ENCODE measurements at places on chromosomes 5 and 9. TPM values are rescaled to one million over a fixed set of nuclear protein-coding genes. Genes with fewer than 3 reads are reported as not detected.

DNA sequence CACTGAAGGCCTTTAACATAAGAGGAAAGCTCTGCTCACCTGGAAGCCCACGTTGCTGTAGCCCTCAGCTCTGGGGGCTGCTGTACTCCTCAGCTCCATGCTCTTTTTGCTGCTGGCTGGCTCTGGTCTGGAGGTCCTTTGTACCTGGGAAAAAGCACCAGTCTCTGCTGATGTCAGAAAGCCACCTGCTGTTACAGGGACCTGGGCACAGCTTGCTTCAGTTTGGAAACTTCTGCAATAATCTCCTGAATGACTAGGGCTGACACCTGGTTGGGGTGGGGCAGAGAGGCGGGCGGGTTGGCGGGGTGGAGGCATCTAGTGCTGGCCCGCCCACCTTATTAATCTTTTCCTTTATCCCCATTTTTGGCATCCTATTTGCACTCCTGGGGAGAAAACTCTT, at the start of gene SLC28A3:
SLC28A3 (minus strand) TSS at position 224 of the 400 bp plus-strand sequence; CDS start at position 99, 125 bp downstream.
- H3K4me1 ChIP-seq = peaks cover 12% of the 10 kb centered on the region
- H3K4me3 ChIP-seq = no peak within 1 kb of the TSS
- peak within 1 kb of the TSS; percentile 47 for H3K27ac ChIP-seq
- no peak for DNase-seq

- H3K4me3 ChIP-seq = no peak overlapping the region
- no peak for DNase-seq
- no peak overlapping the region for H3K27ac ChIP-seq
These were observed 22.4 kb upstream of the LTC4S start for GRCh38 chr5:179771311-179771895.

- DNase-seq = no peak
- H3K4me1 ChIP-seq = no peaks in the 10 kb centered on the region
- H3K4me3 ChIP-seq = no peak overlapping the region
These were observed 57.2 kb upstream of the PRDM9 start for GRCh38 chr5:23450187-23450586.

- no peaks in the 10 kb centered on the region for H3K36me3 ChIP-seq
- no peak overlapping the region for H3K27ac ChIP-seq
- H3K4me1 ChIP-seq = no peaks in the 10 kb centered on the region
- no peak overlapping the region for H3K4me3 ChIP-seq
These were observed 103.7 kb downstream of the ATPSCKMT start for GRCh38 chr5:10145923-10146401.

FAM53C gene
- polyA plus RNA-seq = 25.5 TPM

GRCh38 chr9:37295178-37295577, 127.3 kb upstream of the GRHPR start:
- H3K4me1 ChIP-seq = peaks cover 30% of the 10 kb centered on the region
- no peaks in the 10 kb centered on the region for H3K36me3 ChIP-seq
- DNase-seq = no peak
- H3K27me3 ChIP-seq = no peaks in the 10 kb centered on the region
- no peak overlapping the region for H3K27ac ChIP-seq

- no peak overlapping the region for H3K27ac ChIP-seq
- no peak overlapping the region for H3K4me3 ChIP-seq
- DNase-seq = no peak
These were observed 244.5 kb upstream of the C9orf72 start for GRCh38 chr9:27817747-27818146.

DNA sequence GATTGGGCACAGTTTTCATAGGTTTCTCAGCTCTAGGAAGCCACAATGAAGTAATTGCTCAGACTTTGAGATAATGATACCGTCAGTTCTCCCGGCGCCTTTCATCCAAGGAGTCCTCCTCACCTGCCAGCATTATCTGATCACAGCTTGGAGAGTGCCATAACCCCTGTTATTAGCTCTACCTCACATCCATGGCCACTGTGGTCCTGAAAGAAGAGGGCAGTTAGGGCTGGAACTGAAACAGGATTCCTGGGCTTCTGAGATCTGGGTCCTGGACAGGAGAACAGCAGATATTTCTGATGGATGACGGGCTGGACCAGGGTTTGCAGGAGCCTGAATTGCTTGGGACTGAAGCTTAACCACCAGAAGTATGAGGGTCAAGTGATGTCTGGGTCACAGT, 13.5 kb downstream of the RGS3 start:
- no peaks in the 10 kb centered on the region for H3K36me3 ChIP-seq
- H3K27ac ChIP-seq = no peak overlapping the region
- no peak overlapping the region for H3K4me3 ChIP-seq
- H3K27me3 ChIP-seq = peaks cover 14% of the 10 kb centered on the region

PCDHA9 gene
- 0.01 TPM for polyA plus RNA-seq

DNA sequence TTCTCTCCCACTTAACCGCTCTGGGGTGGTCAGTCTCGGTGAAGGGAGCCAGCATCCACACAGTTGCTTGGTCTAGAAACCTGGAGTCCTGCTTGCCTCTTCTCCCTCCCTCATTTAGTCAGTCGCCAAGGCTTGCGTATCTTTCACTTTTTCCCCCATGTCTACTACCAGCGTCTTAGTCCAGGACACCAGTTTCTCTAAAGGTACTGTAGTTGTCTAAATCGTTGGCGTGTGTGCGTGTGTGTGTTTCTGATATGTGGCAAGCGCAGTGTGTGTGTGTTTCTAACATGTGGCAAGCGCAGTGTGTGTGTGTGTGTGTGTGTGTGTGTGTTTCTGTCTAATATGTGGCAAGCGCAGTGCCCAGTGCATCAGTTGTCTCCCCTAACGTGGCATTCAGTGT, 641 bp downstream of the ATP6V1G1 start:
- H3K27ac ChIP-seq = peak overlapping the region; percentile 98
- DNase-seq = no peak
- H3K27me3 ChIP-seq = no peaks in the 10 kb centered on the region
- H3K4me1 ChIP-seq = peaks cover 41% of the 10 kb centered on the region

PDLIM4 gene
- 79.3 TPM for polyA plus RNA-seq

DNA sequence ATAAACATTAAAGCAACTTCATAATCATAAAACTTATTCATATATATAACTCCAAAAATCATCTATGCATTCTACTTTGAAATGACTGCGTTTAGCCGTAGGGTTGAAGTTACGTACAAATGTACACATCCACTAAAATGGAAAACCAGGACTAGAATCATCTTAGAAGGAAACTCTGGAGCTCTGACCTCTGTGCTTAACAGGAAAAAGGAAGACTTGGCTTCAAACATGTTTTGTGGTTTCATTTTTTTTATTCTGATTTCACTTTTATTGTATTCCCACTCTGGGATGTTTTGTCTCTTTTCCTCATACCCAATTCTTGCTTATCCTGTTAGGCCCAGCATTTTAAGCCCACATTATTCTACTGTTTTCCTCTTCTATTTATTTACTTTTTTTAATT, 44.9 kb downstream of the GRAMD2B start:
- H3K27ac ChIP-seq = no peak overlapping the region
- no peaks in the 10 kb centered on the region for H3K27me3 ChIP-seq
- no peak overlapping the region for H3K4me3 ChIP-seq

- peaks cover 24% of the 10 kb centered on the region for H3K36me3 ChIP-seq
- no peak overlapping the region for H3K4me3 ChIP-seq
- no peaks in the 10 kb centered on the region for H3K27me3 ChIP-seq
- H3K27ac ChIP-seq = peak overlapping the region; percentile 56
- no peak for DNase-seq
These were observed 16.9 kb downstream of the HMGXB3 start for GRCh38 chr5:150017226-150018005.

DNA sequence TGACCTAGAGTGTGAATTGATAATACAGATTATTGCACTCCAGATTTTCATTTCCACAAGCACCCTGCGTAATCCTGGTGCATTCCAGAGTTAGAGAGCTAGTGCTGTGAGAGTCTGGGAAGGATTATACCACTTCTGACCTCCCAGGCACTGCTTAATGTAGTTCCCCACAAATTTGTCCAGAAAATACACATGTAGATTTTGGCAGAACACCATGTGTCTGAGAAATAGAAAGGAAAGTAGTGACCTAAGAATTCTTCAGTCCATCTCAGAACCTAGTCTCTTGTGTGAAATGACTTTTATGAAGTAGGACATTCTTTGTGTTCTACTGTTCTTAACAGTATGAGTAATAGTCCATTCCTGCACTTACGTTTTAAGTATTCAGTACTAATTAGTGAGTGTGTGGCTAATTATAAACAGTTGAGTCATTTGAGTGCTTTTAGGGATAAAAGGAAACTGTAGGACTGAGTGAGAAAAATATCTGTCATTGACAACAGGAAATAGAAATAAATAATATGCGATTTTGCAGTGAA, 27.8 kb upstream of the PTPDC1 start:
- H3K4me1 ChIP-seq = peaks cover 5% of the 10 kb centered on the region
- no peak overlapping the region for H3K27ac ChIP-seq
- DNase-seq = no peak
- no peak overlapping the region for H3K4me3 ChIP-seq
- H3K36me3 ChIP-seq = no peaks in the 10 kb centered on the region
- H3K27me3 ChIP-seq = no peaks in the 10 kb centered on the region

- H3K4me3 ChIP-seq = no peak overlapping the region
- DNase-seq = no peak
- no peaks in the 10 kb centered on the region for H3K36me3 ChIP-seq
- no peaks in the 10 kb centered on the region for H3K27me3 ChIP-seq
These were observed 88.0 kb downstream of the ZNF354C start for GRCh38 chr5:179147991-179148702.

RANBP17 gene
- 0.82 TPM for polyA plus RNA-seq

- H3K4me3 ChIP-seq = no peak overlapping the region
- no peaks in the 10 kb centered on the region for H3K4me1 ChIP-seq
- H3K27ac ChIP-seq = no peak overlapping the region
- H3K36me3 ChIP-seq = no peaks in the 10 kb centered on the region
- DNase-seq = no peak
- no peaks in the 10 kb centered on the region for H3K27me3 ChIP-seq
These were observed 127.6 kb upstream of the SLC1A3 start for GRCh38 chr5:36478646-36479317.

CDH9 gene
- polyA plus RNA-seq = not detected

DNA sequence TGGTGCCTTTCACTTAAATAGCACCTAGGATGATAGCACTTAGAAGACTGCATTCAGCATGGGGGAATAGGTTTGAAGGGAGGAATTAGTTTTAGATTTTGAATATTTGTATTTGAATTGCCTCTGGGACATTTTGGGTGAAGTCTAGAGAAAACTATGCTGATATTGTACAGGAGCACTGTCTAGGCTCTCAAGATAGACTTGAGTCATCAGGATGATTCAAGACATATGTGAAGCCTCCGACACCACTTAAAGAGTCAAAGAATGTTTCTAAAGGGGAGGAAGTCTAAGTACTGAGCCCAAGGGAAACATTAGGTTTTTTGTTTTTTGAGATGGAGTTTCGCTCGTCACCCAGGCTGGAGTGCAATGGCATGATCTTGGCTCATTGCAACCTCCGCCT, 63.9 kb upstream of the CCDC180 start:
- H3K4me1 ChIP-seq = no peaks in the 10 kb centered on the region
- DNase-seq = no peak
- H3K27ac ChIP-seq = no peak overlapping the region
- no peaks in the 10 kb centered on the region for H3K27me3 ChIP-seq
- no peak overlapping the region for H3K4me3 ChIP-seq

DNA sequence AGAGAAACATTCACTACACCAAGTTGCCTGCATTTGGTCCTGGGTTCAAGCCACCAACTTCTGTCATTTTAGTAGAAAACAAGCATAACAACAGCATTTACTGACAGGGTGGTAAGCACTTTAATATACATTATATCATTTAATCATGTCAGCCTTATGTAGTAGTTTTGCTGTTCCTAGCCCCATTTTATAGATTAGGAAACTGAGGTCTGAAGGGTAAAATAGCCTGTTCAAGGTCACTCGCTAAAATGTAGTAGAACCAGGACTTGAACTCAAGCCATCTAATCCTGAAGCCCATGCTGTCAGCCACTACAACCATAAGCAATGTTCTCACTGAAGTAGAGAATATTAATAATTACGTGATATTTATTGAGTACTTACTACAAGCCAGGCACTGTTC, 59.7 kb upstream of the TRIM32 start:
- H3K4me3 ChIP-seq = no peak overlapping the region
- H3K27ac ChIP-seq = no peak overlapping the region
- no peaks in the 10 kb centered on the region for H3K4me1 ChIP-seq
- H3K27me3 ChIP-seq = no peaks in the 10 kb centered on the region
- no peak for DNase-seq

PDE8B gene
- not detected for polyA plus RNA-seq

DNA sequence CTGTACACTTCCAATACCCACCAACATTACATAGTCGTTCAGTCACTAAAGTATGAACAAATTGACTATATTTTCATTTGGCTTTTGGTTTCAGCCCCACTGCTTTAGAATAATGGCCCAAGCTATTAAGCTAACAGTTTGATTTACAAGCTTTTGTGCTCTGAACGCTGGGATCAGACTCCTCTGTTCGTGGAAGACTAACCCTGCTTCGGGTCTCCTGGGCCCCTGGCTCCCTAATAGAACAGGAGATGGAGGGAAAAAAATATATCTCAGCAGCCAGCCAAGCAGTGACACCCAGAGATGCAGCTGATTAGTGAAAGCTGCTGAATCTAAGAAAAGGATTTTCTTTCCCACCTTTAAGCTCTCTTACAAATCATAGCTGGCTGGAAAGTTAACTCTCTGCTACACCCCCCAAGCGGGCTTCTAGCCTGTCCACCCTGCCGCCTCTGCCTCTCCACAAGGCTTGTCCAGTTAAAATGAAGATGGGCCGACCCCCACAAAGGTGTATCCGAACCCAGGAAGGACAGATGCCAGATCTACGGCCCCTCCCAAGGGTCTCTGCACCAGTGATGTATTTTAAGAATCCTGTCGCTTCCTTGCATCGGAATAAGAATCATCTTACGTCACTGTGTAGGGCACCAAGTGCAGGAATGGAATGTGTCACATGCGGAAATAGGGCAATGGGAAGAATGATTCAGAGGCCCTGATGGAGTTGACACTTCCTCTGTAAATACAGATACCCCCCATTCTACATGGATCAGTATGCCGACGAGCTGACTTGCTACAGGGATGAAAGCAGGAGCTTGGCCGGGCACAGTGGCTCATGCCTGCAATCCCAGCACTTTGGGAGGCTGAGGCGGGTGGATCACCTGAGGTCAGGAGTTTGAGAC, 33.4 kb upstream of the BARHL1 start:
- H3K27me3 ChIP-seq = peaks cover 20% of the 10 kb centered on the region
- H3K4me3 ChIP-seq = no peak overlapping the region
- H3K36me3 ChIP-seq = no peaks in the 10 kb centered on the region
- no peak for DNase-seq
- H3K4me1 ChIP-seq = no peaks in the 10 kb centered on the region

FGF1 gene
- 1.8 TPM for polyA plus RNA-seq

AJM1 gene
- 0.10 TPM for polyA plus RNA-seq

GRCh38 chr5:50595199-50595598, 71.2 kb upstream of the PARP8 start:
- peaks cover 10% of the 10 kb centered on the region for H3K4me1 ChIP-seq
- no peak overlapping the region for H3K27ac ChIP-seq
- peak; percentile 33 for DNase-seq

GRCh38 chr5:106956187-106956586, 714.5 kb downstream of the EFNA5 start:
- no peak overlapping the region for H3K27ac ChIP-seq
- no peak overlapping the region for H3K4me3 ChIP-seq
- DNase-seq = no peak
- no peaks in the 10 kb centered on the region for H3K4me1 ChIP-seq

RGS7BP gene
- polyA plus RNA-seq = not detected

TEX48 gene
- polyA plus RNA-seq = not detected

TTC16 gene
- polyA plus RNA-seq = not detected

FOXD1 gene
- polyA plus RNA-seq = 2.9 TPM

All from keratinocyte (primary cell).